ENCODE measurements at places on chromosomes 1 and 21. TPM values are rescaled to one million over a fixed set of nuclear protein-coding genes. Genes with fewer than 3 reads are reported as not detected.

DNA sequence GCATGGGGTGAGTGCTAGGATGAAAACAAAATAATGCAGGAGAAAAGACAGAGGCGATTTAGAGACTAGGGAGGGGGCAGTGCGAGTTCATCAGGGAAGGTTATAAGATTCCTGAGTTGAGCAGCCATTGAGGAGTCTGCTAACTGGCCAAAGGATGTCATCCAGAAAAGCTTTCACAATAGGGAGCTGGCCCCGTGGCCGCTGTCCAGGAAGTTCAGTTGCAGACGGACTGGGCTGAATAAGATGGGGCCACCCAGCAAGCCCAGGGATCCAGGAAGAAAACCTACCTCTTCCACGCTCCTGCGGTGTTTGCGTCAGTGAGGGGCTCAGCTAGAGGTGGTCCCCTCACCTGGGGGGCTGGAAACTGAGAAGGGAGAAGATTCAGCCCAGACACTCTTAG, 4.0 kb upstream of the PKP1 start:
- no peak for DNase-seq

DNA sequence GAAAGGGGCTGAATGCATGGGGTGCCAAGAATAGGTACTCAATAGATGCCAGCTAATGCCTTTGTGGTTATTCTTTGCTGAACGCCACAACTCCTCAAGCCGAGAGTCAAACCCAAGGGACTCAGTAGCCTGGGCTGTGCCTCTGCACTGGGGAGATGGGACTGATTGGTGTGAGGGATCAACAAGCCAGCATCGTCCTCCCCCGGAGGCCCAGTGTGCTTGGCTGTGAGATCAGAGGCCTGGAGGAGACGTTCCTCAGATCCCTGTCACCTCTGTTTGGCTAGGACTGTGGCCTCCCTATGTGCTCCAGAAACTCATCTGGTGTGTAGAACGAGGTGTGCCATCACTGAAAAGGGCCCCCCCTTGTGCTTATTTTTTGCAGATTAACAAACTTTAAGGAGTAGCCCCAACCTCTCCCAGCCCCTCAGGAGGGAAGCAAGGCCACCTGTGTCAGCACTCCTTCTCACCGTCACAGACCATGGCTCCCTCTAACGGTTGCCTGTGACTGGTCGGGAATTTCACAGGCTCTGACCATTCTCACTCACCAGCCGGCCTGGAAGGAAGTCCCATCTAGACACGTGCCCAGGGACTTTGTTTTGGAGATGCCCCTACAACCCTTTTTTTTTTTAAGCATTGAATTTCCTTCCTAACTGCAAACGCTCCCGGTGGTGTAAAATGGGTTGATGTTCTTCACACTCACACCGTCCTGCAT, 194.0 kb upstream of the VAMP3 start:
- no peak for DNase-seq

DNA sequence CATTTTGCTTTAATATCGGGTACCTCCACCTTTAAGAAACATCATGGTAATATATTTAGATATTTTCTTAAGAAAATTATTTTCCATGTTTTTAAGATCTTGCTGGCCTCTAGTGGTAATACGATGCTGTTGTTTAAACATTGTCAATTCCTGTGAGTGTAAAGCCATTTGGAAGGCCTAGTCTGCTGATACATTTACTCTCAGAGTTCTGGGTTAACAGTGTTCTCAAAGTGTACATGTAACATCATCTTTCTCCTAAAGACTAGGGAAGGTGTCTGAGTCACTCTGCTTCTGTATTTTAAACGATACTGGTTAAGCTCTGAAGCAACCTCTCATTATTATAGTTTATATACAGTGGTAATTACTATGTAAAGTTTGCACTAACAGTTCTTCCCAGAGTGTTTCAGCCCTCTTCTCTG, 189.1 kb downstream of the RASAL2 start:
- DNase-seq, result no peak

DNA sequence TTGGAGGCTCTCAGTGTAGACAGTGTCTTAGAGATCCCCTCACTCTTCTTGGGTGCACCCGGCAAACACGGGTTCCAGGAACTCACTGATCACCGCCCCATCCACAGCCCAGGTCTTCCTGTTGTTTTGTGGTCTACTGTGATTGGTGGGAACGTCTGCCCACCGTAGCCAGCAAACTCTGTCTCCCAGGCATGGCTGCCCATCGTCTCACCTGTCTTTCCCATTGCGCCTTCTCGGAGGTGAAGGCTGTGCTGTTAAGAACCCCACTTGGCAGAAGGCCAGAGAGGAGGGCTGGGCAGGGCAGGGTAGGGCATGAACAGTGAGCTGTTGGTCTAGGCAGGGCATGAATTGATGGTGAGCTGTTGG, 14.1 kb upstream of the KCNA2 start:
- DNase-seq, result no peak

DNA sequence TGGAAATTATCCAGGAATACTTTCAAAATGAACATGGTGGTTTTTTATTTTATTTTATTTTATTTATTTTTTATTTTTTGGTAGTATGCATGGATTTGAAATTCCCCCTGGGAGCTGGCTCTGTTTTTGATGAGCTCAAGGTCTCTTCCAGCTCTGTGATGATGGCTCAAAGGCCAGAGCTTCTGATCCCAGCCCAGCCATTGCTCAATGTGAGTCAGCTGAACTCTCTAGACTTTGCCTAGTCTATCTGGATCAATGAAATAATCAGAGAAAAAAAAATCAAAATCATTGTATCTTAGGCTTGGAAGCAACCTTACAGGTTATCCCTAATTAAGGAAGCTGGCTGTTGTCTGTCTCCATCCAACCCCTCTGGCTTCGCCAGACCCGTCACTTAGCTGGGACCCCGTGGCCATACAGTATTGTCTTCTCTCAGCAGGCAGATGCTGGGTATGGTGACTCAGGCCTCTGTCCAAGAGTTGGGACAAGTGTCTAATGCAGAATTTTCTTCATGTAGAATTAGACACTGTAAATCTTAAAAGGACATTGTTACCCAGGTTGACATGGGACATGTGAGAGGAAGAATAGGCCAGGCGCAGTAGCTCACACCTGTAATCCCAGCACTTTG, 90.2 kb upstream of the LPGAT1 start:
- DNase-seq, result no peak

GRCh38 chr1:36851087-36851486, 183.2 kb downstream of the GRIK3 start:
- DNase-seq, result no peak

DNA sequence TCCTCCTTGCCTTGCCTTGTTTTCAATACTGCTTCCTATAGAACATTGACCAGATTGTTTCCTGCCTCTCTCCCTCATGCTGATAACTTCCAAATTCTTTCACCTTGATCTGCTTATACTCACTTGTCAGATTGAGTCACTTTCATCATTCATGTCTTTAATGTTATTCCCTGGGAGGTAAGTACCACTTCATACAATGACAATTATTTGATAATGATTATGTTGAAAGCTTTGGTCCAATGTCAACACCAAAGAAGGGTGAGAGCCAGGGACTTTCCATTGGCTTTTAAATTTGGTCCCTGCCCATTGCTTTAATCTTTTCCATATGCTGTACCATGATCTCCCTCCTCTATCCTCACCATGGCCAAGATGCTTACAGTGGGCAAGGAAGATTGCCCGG, 137.4 kb downstream of the SYT2 start:
- DNase-seq, result no peak

GRCh38 chr21:17978895-17979294, 159.7 kb upstream of the C21orf91 start:
- DNase-seq, result no peak

DNA sequence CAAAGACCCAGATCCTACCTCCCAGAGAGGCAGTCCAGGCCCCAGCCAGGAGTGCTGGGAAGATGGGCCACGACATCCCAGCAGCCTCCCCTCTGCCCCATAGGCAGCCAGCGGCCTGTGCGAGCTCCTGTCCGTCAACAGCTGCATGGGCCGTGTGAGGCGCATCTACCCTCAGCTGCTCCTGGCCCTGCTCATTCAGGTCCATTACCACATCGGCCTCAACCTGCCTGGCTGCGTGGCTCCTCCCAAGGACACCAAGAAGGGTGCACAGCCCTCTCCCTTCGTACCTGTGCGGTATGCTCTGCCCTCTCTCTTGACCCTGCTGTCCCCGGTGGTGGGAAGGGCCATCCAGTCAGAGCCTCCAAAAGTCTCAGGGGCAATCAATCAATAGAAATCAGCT, 29.5 kb upstream of the TTC4 start:
- DNase-seq, result no peak

- DNase-seq, result peak; percentile 24
These were observed at the start of gene ARHGEF16 for GRCh38 chr1:3453891-3454810. Gene ARHGEF16, plus strand, starts transcription at chr1:3454665. Its CDS starts 8,420 bp downstream, at chr1:3463085.

GRCh38 chr21:14757533-14758327, 211.6 kb upstream of the SAMSN1 start:
- DNase-seq, result no peak

- no peak for DNase-seq
These were observed 17.4 kb downstream of the ENSA start for GRCh38 chr1:150612014-150612345.

DNA sequence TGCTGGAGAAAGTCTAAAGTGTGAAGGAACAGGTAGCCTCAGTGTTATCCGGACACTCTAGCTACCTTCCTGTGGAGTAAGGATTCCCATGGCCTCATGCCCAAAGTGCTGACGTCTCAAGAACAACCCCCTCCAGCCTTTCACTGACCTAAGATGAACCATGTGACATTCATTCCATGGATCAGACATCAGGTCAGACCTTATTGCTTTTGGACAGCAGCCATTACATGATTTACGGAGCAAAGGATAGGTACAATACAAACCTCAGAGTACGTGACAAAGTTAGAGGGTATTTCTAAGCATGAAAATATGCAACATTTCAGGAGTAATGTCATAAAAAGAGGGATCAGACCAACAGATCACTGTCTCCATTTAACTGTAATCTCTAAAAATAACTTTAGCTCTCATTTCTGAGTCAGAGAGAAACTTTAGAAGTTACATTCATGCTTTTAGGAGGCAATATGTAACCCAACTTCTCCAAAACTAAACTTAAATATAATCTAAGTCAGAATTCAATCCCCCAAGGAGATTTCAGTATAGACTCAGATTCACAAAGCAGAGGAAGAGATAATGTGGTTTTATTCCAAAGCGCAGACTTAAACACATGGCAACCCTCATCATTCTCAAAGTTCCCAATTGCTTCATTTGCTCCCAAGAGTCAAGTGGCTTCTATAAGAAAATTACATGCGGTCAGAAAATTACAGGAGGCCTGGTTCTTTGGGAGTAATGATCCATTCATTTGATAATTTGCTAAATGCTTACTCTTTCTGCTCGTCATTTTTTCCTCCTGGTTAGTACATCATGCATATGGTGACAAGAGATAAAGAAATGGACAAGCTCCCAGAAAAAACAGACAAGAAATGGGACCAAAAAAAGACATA, 280.4 kb downstream of the SETD4 start:
- no peak for DNase-seq

DNA sequence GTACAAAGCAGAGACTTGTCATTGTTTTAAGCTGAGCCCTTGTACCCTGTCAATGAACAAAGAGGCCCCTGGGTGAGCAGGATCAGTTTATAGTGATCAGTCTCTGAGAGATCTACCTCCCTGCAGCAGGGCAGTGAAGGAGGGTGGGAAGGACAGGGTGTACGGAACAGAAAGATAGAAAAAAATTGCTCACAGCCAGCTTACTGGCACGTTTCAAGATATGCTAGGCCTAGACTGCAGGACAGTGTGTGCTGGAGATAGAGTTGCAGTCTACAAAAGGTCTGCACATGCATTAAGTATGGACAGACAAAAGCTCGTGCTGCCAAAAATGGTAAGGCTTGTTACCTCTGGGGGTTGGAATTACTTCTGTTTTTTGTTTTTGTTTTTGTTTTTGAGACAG, 34.6 kb downstream of the OVAAL start:
- no peak for DNase-seq

DNA sequence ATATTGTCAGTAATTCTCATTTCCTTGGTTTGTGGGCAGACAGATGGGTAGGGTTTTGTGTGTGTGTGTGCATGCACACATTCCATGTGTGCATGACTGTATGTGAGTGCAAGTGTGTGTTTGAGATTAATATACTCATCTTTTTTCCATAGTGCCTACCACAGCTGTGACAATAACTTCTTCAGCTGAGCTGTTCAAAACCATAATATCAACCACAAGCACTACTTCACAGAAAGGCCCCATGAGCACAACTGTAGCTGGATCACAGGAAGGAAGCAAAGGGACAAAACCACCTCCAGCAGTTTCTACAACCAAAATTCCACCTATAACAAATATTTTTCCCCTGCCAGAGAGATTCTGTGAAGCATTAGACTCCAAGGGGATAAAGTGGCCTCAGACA, 149.3 kb downstream of the ADGRL2 start:
- DNase-seq, result no peak

- no peak for DNase-seq
These were observed 20.4 kb upstream of the WARS2 start for GRCh38 chr1:119160866-119161265.

- DNase-seq, result no peak
These were observed 574.0 kb downstream of the LRRIQ3 start for GRCh38 chr1:73623946-73624345.

DNA sequence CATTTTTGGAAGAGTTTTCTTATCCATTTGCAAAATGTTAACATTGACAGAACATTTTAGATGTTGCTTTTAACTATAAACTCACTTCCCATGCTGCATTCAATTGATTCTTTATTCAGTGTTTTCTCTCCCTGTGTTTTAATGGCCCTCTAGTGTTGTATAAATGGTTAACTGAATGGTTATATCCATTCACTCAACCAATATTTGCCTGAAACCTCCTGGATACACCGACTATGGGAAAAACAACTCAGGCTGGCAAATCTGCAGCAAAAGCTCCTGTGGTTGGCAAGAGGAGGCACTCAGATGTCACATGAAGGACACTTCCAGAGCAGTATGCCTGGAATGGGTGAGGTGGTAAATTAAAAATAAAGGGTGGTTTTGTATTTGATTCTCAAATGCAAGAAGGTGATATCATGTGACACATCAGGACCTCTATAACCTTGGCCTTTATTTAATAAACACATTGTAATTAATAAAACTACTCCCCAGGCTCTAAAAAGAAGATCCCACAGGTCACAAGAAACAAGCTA, 107.6 kb downstream of the BCAR3 start:
- DNase-seq, result no peak

GRCh38 chr1:240747907-240748306, 136.0 kb upstream of the GREM2 start:
- DNase-seq, result no peak

GRCh38 chr1:60126723-60127122, 53.2 kb upstream of the C1orf87 start:
- DNase-seq, result no peak

GRCh38 chr1:184186167-184186566, 134.6 kb downstream of the TSEN15 start:
- DNase-seq, result no peak

GRCh38 chr1:224459966-224460365, 25.4 kb upstream of the WDR26 start:
- no peak for DNase-seq

OLIG2 gene
- not detected for polyA plus RNA-seq

WDR64 gene
- polyA plus RNA-seq, result 0.16 TPM

HTR6 gene
- 1.1 TPM for polyA plus RNA-seq

SH2D1B gene
- not detected for polyA plus RNA-seq

OR2G6 gene
- not detected for polyA plus RNA-seq

LRRIQ3 gene
- polyA plus RNA-seq, result 3.3 TPM

CACNA1S gene
- polyA plus RNA-seq, result not detected

TRIM46 gene
- 1.6 TPM for polyA plus RNA-seq

PTGS2 gene
- polyA plus RNA-seq, result not detected

Data from CD4-positive, alpha-beta memory T cell (primary cell).